Activated T-cell treated with anti-CD3 and anti-CD28 coated beads, Interleukin-2, amount 50 U/mL, for 4 hours (primary cell): ENCODE measurements at places on chromosomes 11 and 22. TPM values are rescaled to one million over a fixed set of nuclear protein-coding genes. Genes with fewer than 3 reads are reported as not detected.

Gene MOGAT2
- 0.13 TPM for total RNA-seq

DNA sequence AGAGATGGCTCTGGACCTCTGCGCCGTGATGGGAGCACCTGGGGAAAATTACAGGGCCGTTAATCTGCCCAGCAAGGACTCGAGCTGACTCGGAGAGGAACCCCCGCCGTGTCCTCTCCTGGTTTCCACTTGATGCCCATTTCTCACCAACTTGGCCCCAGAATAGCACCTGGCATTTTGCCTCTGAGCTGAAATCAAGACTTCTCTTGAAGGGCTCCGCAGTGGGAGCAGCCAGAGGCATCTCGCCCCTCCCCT lies 19.0 kb upstream of the CABP7 start:
- DNase-seq = no peak

Gene SYT8
- not detected for total RNA-seq

GRCh38 chr11:44443836-44444769 lies 121.4 kb upstream of the CD82 start:
- no peak for DNase-seq

- DNase-seq = no peak
Observed at GRCh38 chr11:116240710-116241109, 532.1 kb downstream of the BUD13 start.

DNA sequence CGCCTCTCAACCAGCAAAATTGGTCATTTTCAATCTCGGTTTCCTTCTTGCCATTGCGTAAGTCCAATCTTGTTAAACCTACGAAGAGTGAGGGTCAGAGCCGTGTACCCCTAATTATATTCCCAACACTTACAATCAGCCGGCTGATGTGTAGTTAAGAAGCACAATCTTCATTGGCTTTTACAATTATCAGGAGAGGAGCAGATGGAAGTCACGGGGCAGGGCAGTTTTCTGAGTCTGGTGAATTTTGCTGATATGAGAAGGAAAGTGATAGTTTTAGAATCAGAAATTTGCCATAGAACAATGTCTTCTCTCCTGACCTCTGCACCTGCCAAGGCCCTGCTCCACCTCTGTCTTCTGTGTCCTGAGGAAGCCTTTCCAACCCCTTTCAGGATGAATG lies 35.0 kb upstream of the ATXN10 start:
- no peak for DNase-seq

Gene MS4A2
- total RNA-seq = not detected

GRCh38 chr11:30017445-30017895 lies 640 bp upstream of the KCNA4 start:
- no peak for DNase-seq

Gene ENTHD1
- total RNA-seq = 0.38 TPM

DNA sequence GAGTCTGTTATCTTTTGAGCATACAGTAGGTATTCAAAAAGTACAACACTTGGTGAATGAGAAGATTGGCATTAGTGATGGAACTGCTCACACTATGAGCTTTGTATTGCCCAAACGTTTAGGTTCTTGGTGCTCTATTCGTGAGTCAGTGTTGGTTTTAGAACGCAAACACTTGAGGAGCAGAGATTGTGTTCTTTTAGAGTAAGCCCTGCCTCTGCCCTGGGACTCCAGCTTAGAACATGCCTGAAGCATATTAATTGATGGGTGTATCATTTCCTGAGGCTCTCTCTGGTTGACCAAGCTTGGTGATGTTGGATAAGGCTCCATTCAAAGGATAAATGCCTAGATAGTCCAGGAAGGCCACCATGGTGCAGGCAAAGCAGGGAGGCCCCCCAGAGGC lies 10.9 kb downstream of the MTNR1B start:
- DNase-seq = no peak
